ELF-1 (cell line): ENCODE measurements at places on chromosomes 13 and 19.

GRCh38 chr19:31307071-31307669 is 42.1 kb downstream of the TSHZ3 start:
- DNase-seq, result no peak

- DNase-seq, result peak; percentile 58
These were observed at the start of gene MAB21L1 for GRCh38 chr13:35475960-35476943. TSS of gene MAB21L1 (minus strand) at chr13:35476689. CDS start at chr13:35476138, 551 bp downstream.

DNA sequence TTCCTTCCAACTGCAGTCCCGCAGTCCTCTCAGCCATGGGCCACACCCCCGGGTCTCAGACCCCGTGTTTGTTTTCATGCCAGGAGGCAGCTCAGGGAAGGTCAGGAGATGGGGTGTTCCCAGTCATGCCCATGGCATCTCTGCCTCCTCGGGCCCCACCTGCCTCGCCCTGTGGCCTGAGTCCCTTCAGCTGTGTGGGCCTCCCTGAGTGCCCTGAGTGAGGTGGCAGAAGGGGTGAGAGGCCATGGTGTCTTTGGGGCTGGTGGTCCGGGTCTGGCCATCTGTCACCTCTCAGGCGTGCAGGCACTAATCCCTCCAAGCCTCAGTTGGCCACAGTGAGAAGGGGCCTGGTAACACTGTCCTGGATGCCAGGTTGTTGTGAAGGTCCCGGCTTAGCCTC is 10.9 kb upstream of the KDM4B start:
- no peak for DNase-seq

DNA sequence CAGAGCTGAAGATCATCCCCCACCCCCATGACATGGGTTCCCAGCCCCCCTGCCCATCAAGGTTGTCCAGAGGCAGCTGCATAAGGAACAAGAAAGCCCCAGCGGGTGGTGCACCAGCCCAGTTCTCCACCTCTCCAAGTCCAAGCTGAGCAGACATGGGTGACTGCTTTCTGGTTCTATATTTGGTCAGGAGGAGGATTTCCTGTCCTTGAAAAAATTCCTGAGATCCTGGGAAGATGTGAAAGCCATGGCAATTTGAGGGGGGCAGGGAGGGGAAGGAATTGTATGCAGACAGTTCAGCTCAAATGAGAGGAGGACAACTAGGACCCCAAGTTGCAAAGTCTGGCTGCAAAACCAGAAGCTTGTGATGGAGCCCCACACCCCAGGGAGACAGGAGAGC is 55.4 kb upstream of the ADGRE5 start:
- DNase-seq, result no peak

GRCh38 chr13:101272886-101273285 is 143.4 kb downstream of the NALCN start:
- no peak for DNase-seq

GRCh38 chr19:16051254-16052025 is 24.9 kb upstream of the TPM4 start:
- DNase-seq, result peak; percentile 37

- DNase-seq, result no peak
These were observed 179.9 kb downstream of the IRS2 start for GRCh38 chr13:109606520-109606919.

GRCh38 chr19:18533058-18533457 is 10.3 kb downstream of the FKBP8 start:
- no peak for DNase-seq

DNA sequence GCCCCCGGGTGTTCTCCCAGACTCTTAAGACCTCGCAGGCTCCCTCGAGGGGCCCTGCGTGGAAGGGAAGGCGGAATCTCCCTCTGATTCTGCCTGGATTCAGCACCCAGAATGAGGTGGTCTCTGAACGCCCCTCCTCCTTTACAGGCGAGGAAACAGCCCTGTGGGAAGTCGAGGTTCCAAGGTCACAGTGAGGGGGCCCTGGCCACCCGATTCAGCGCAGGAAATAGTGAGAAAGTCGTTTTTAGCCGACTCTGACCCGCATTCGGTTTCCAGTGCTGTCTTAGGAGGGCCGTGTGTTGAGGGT is 1.1 kb downstream of the BSG start:
- DNase-seq, result no peak

DNA sequence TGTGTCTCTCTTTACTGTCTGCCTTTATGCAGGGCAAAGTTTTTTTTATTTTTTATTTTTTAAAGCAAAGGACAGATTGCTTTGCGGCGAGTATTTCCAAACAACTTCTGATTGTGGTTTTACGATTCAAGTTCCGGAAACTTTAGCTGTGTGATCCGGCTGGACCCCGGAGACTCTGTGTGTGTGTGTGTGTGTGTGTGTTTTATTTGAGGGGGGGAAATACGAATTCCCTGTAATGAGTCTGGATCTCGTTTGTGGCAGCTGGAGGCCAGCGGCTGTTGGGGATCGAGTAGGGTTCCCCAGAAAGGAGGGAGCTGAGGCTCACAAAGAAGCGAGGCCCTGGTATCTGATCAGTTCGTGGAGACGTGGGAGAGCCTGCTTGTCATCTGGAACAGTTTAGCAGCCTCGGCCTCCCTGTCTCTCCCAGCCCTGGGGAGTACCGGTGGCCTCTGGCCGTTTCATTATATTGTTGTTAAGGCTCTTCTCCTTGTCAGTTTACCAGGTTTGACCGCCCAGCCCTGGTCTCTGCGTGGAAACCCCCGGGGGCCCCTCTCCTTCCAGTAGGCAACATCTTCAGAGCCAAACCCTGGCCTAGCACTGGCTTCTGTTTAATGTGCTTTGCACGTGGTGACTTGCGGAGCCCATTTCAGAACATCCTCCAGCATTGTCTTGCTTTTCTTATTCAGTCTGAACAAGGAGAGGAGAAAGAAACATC is 1.3 kb downstream of the FARP1 start:
- peak; percentile 59 for DNase-seq

DNA sequence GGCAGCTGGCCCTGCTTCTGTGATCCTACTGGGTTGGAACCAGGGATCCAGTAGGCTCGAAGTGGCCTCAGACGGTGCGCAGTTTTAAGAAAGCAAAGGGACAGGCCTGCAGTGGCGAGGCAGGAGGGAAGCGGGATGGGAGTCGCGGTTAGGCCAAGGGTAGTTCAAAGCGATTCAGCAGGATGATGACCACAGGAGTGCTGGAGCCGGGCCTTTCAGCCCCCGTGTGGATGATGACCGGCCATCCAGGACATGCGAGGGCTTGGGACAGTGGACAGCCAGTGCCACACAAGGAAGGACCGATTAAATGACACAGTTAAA is 854 bp downstream of the RNASEH2B start:
- DNase-seq, result no peak

GRCh38 chr19:43913383-43913782 is 21.7 kb downstream of the ZNF45 start:
- DNase-seq, result peak; percentile 6

DNA sequence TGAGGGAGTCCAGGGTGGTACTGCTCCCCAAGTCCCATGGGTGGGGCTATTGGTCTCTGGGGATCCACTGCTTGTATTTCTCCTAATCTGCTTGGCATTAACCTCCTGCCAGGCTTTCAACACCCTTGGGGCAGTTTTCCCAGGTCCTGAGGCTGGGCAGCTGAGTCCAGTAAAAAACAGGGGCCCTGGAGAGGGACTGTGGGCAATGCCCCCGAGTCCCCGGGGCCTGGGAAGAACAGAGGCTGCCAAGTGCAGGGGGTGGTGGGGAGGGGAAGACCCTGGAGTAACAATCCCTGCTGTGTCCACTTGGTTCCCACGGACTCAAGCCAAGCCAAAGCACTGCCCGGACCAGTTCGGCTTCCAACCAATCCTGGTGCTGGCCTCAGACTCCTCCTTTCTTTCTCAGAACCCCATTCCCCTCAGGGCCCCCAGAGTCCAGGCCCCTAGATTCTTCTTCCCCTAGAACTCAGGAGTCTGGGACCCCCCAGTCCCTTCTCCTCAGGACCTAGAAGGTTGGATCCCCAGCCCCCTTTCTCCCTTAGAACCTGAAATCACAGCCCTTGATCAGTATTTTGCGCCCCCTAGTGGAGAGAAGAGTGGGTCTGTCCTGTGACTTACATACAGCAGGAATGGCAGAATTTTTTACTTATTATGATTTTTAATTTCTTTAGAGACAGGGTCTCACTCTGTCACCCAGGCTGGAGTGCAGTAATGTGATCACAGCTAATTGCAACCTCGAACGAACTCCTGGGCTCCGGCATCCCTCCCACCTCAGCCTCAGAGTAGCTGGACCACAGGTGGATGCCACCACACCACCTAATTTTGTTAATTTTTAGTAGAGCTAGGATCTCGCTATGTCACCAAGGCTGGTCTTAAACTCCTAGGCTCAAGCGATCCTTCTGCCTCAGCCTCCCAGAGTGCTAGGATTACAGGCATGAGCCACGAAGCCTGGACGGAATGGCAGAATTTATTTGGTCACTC is 3.7 kb upstream of the CLPTM1 start:
- DNase-seq, result peak; percentile 73

- no peak for DNase-seq
These were observed 122.8 kb upstream of the KLF12 start for GRCh38 chr13:74256969-74257368.

- no peak for DNase-seq
These were observed 67.7 kb upstream of the LSM14A start for GRCh38 chr19:34104557-34104956.

DNA sequence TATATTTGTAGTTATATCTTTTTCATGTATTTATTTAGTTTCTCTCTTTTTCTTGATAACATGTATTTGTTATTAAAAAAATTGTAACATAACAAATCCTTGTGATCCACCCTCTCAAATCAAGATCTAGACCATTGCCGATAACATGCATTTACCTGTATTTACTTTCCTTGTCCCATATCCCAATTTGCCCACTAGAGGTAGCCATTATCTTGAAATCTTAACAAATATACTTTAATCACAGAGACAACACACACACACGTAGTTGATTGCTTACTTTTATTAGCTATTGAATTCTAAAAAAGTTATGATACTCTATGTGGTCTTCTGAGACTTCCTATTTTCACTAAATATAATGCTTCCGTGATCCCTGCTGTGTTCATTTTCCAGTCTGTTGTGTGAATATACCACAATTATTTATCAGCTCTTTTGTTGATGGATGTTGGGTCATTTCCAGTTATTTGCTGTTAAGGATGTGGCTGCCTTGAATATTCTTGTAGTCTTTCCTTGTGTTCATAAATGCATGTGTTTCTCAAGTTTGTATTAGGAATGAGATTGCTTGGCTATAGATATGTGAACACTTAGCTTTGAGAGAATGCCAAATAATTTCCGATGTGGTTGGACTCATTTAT is 31.3 kb upstream of the ZMYM2 start:
- DNase-seq, result no peak

GRCh38 chr13:113581871-113582270 is 2.7 kb upstream of the TFDP1 start:
- DNase-seq, result no peak

DNA sequence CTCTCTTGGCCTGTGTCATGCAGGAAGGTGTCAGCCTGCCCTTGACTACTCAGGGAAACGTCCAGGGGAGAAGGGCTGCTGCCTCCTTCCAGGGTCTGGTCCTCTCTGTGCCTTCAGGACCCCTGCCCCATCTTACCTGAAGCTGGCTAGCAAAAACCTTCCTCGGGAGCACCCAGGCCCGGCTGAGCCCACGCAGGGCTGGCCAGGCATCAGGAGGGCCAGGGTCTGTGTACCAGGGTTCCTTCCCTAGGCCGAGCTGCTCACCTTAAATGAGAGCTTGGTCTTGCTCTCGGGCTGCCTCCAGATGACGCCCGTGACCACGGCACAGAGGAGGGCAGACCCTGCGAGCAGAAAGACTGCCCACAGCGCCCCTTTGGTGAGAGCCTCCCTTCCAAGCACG is 78.6 kb downstream of the SLC7A1 start:
- no peak for DNase-seq

DNA sequence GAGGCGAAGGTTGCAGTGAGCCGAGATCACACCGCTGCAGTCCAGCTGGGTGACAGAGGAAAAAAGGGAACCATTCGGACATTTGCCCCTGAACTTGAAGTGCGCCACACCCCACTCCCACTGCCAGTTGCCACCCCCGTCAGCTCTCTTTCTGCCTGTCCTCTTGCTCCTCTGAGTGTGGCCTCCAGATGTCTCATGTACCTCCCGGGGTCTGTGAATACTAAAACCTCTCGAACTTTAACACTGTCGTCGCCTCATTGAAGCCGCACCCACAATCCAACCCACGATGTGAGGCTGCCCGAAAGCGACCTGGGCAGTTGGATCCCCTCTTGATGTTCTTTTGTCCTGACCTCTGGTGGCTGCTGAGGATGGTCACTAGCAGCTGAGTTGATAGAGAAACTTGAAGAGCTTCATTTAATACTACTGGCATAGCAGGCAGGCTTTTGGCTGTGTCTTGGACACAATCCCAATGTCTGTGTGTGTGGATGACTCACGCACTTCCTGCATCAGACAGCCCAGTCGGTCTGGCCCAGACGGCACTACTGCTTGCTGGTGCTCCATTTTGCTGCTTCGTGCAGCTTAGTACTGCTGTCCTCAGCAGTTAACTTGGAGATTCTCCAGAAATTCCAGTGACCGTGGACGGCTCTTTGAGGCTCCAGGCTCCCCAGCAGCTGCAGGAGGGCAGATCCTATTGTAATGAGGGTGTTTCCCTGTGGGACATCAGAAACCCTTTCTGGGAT is 4.2 kb downstream of the FPR3 start:
- DNase-seq, result peak; percentile 2

GRCh38 chr19:46970815-46971214 is 48.8 kb upstream of the NPAS1 start:
- DNase-seq, result no peak

DNA sequence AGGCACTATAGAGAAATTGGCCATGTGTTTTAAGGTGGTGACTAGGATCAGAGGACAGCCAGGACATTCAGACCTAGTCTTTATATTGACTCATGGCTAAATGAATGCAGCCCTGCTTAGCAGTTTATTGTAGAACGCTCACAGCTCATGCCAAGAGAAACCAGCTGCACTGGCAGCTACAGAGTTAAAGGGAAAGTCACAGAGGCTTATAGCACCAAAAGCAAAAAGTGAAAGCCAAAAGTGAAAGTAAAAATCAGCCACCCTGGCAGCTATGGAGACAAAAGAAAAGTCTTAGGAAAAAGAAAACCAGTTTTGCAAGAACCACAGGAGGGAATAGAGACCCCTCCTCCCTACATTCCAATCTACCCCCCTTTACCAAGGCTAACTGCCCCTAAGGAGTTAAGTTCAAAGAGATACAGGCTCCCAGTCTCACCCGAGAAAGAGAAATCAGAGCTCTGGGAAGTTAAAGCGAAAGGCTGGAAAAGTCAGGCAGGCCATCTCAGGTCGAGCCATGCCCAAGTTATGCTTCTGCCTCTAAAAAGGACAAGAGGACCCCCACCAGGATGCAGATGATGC is 99.0 kb downstream of the ZNF429 start:
- DNase-seq, result peak; percentile 34

GRCh38 chr13:35648201-35648600 is 171.7 kb upstream of the MAB21L1 start:
- no peak for DNase-seq

DNA sequence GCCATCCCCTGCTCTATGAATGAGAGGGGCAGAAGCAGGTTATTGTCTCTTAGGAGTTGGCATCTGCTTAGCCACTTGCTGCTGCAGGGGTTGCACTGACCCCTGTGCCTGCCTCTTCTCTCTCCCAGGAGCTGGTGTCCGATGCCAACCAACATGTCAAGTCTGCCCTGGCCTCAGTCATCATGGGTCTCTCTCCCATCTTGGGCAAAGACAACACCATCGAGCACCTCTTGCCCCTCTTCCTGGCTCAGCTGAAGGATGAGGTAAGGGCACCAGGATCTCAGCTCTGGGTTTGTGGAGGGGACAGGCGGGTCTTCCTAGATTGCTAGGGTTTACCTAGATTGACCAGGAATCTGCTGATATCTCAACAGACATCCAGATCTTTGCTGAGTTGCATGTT is 26.5 kb downstream of the PPP2R1A start:
- no peak for DNase-seq
